ENCODE measurements at places on chromosomes 16 and 17. TPM values are rescaled to one million over a fixed set of nuclear protein-coding genes. Genes with fewer than 3 reads are reported as not detected.
A peak's percentile ranks its signal among the peaks of the same experiment; 100 is the strongest.

DNA sequence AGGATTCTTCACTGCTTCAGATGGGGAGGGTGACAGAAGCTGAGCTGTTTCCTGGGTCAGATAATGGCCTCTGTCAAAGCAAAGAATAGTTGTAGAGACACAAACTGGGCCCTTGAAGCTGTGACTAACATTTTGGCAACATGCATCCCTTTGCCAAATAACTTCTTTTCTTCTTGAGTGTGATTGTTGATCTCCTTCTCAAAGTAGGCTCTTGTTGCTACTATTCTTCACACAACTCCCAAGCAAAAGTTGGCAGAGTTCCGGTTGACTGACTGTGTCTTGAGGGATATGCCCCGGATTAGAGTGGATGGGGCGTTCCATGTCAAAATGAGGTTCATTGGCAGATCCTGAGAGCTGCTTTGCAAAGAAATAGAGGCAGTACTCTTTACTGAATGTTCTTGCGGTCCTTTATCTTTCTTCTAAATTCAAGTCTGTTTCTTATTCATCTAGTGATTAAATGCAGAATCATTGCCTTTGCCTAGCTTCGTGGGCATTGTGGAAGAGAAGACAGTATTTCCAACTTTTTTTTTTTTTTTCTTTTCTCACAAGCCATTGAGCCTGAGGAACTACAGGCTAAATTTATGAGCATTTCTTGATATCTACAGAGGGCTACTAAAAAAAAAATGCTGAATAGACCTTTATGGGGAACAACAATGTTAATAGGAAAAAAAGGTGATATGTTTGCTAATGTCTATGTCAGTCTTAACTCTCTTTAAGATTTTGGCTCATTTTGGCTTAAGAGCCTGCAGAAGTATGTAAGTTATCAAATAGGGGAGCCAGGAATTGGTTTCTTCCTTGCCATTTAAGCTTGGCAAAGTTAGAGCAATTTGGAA, 5.8 kb downstream of the WIPF2 start:
- no peaks in the 10 kb centered on the region for H3K4me1 ChIP-seq
- peaks cover 11% of the 10 kb centered on the region for H3K36me3 ChIP-seq
- DNase-seq: no peak
- no peaks in the 10 kb centered on the region for H3K27me3 ChIP-seq

Gene KRTAP4-3
- total RNA-seq: not detected

Gene ABCA8
- total RNA-seq: not detected

DNA sequence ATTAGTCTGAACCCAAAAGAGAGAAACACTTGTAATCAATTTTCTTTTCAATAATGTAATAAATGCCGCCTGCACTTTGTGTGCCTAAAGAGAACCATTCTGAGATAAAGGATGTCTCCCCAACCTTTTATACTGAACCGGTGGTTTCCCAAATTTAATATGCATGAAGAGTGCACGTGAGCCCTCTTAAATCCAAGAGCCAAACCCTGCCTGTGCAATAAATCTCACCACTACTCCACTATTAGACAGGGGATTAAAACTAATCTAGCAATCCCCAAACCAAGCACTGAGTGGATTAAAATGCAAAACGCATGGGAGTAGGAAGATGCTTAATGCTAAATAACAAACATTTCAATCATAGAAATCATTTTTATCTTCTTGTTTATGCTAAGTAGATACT, 351.0 kb upstream of the PSMD7 start:
- H3K27ac ChIP-seq: no peak overlapping the region
- H3K4me1 ChIP-seq: no peaks in the 10 kb centered on the region
- H3K4me3 ChIP-seq: no peak overlapping the region
- no peaks in the 10 kb centered on the region for H3K36me3 ChIP-seq
- no peak for DNase-seq
- no peaks in the 10 kb centered on the region for H3K27me3 ChIP-seq

DNA sequence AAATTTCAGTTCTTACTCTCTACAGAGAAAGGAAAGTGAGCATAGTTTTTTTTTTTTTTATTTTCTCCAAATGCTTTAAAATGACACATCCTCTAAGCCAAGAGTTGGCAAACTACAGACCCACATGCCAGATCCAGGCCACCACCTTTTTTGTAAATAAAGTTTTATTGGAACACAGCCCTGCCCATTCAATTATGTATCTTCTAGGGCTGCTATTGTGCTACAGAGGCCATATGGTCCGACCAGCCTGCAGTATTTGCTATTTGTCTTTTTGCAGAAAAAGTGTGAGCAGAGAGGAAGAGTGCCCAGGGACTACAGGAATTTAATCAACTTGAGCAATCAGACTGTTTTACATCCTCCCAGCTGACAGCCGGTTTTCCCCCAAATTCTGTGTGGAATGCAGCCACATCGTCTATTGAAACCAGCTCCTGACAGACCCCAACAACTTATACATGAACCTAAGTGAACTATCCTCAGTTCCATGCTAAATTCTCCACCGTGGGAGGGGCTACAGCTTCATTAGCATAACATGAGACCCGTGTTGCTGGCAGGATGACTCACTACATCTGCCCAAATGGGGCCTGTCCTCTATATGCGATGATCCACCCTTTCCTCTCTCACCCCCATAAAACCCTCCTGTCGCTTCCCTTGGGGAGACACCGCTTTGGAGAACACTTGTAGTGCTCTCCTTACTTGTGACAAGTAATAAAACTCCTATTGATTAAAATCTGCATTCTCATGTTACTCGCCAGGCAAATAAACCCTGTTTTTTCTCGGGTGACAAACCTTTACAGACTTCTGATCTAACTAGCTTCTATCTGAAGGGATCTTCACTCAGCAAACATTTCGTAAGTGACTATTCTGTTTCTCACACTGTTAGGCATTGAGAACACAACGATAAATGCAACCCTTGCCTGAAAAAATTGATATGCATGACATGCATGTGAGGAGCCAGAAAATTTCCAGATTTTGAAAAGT, 149.4 kb upstream of the HS3ST3A1 start:
- H3K27me3 ChIP-seq: no peaks in the 10 kb centered on the region
- no peak overlapping the region for H3K27ac ChIP-seq
- no peaks in the 10 kb centered on the region for H3K36me3 ChIP-seq
- peak; percentile 77 for DNase-seq
- H3K4me1 ChIP-seq: peaks cover 8% of the 10 kb centered on the region

Gene TMIGD1
- total RNA-seq: not detected

DNA sequence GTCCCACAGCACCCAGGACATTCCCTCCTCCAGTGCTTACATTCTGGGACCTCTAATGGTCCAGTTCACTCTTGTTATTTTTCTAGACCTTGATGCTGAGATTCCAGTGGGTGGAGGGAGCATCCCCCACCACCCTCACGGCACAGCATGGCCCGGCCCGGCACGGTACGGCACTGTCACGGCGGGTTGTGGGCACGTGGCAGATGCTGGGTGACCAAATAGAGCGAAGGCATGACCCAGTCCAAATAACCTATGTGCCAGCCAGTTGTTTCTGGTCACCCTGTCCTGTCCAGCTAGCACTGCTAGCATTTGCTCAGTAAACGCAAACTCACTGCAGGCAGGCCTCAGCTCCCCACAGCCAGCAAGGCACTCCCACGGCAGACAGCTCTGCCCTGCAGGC, 204.7 kb downstream of the ENGASE start:
- H3K4me3 ChIP-seq: no peak overlapping the region
- no peaks in the 10 kb centered on the region for H3K36me3 ChIP-seq
- no peak for DNase-seq

DNA sequence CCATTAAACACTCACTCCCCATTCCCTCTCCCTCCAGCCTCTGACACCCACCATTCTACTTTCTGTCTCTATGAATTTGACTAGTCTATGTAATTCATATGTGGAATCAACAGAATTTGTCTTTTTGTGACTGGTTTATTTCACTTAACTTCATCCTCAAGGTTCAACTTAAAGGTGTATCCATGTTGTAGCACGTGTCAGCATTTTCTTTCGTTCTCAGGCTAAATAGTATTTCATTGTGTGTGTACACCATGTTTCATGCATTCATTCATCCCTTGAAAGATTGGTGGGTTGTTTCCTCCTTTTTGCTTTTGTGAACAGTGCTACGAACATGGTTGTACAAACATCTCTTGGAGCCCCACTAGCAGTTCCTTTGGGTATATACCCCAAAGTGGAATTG, 36.0 kb downstream of the ATP2C2 start:
- H3K27ac ChIP-seq: no peak overlapping the region
- DNase-seq: no peak
- H3K4me1 ChIP-seq: no peaks in the 10 kb centered on the region
- no peak overlapping the region for H3K4me3 ChIP-seq
- H3K27me3 ChIP-seq: no peaks in the 10 kb centered on the region
- no peaks in the 10 kb centered on the region for H3K36me3 ChIP-seq
